ENCODE measurements at places on chromosomes 4 and X.

DNA sequence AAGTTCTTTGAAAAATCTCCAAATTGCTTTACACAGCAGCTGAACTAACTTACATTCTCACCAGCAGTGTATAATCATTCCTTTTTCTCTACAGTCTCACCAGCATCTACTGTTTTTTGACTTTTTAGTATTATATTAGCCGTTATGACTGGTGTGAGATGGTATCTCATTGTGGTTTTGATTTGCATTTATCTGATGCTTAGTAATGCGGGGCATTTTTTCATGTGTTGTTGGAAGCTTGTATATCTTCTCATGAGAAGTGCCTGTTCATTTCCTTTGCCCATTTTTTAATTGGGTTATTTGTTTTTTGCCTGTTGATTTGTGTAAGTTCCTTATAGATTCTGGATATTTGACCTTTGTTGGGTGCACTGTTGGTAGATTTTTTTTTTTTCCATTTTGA lies 931.7 kb downstream of the CENPC start:
- DNase-seq, result no peak

DNA sequence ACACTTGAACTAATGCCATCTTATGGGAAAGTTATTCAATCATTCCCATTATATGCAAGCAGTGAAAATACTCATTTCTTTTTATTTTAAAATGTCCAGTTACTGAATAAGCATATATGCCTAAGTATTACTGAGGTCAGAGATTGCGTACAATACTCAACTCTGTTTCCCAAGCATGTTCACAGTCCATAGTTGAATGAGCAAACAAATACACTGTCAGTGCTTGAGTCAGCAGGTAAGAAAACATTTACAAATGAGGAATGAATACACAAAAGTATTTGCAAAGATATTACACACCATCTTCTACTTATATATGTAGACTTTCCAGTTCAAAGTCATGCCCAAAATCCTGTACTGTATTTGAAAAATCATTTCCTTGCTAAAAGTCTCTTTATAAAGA lies 74.1 kb downstream of the TSPAN5 start:
- DNase-seq, result no peak

DNA sequence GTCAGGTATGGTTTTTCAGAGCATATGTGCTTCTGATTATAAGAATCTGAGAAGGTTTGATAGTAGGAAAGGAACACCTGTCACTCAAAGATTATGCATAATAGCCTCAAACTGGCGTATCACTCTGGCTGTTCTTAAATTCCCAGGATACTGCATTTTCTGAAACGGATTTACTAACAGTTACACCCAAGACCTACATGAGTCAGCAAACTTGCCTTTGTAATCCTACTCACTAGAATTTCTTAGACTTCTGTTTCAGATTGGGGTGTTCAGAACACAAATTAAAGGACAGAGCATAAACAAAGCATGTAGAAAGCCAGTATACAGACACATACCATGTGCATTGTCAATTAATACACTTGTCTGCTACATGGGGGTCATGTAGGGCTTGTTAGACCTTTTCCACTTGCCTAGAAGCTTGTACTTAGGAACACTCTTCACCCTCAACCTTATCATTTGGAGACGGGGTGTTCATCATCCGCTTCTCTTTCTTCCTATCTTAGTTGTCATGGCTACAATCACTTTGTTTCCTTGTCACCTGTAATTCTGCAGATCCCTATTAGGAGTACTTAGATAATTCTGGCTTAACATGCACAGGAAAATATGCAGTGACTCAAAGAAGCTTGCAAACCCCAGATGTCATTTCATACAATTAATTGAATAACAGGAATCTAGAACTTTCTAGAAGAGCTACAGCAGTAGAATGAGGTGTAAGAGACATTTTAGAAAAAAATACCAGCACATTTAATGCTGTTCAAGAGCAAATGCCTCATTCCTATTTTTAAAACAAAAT lies 593.0 kb upstream of the TENM3 start:
- no peak for DNase-seq

DNA sequence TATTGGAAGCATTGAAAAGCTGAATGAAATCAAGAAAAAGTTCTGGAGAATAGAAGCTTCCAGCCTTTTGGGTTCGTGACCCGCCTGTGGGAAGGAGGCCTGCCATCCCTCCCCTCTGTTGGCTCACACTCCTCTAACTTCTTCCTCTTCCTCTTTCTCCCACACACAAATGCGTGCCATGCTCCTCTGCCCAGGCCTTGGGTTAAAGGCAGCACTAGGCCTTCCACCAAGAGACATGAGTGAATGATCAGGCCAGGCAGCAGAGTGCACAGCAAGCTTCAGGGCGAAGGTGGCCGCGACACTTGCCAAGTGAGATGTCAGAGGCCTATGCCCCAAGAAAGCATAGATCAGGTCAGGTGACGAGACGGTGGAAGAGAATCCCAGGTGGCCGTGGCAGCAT lies 38.4 kb downstream of the FAM193A start:
- DNase-seq, result no peak

DNA sequence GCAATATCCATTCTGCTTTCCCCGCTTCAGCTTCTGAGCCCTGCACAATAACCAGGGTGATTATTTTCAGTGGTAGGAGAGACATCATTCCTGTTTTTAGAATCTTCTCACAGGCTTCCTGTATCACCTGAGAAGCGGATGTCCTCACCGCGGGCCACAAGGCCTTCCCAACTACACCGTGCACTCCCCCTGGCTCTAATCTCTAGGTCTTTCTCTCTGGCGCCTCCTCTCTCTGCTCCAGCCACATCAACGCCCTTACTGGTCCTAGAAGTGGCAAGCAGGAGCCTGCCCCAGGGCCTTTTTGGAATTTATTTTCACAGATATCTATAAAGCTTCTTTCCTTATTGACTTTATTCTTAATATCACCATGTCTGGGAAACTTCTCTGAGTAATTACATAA lies 675.2 kb upstream of the FRG1 start:
- DNase-seq, result no peak

DNA sequence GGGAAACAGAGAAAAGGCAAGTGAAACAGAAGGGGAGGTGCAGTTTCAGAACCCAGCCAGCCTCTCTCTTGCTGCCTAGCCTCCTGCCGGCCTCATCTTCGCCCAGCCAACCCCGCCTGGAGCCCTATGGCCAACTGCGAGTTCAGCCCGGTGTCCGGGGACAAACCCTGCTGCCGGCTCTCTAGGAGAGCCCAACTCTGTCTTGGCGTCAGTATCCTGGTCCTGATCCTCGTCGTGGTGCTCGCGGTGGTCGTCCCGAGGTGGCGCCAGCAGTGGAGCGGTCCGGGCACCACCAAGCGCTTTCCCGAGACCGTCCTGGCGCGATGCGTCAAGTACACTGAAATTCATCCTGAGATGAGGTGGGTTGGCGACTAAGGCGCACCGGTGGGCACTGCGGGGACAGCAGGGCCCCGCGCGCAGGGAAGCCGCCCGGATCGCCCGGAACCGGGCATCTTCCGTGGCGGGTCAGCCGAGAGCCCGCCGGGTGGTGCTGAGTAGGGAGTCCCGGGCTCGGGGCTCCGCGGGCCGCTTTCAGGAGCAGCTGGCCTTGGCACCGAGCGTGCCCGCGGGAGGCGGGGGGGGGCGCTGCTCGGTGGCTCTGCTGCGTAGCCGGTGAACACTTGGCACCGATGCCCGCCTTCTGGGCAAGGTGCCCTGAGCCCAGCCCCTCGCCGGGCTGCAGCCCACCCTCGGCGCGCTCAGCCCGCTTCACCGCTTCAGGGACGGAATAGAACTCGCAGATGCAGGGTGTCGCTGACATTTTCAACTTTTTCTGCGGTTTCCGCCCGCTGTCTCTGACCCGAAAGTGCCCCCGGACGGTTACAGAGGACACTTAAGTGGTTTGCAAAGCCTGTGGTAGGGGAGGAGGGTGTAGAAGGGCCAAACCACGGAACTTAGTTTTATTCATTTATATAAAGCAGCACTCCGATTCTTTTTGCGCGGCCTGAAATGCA lies at the start of gene CD38:
Gene CD38 (plus strand): TSS at position 40 of the 953 bp plus-strand sequence. CDS start 87 bp downstream, at position 127.
- peak; percentile 75 for DNase-seq

GRCh38 chr4:83272900-83273299 lies 11.7 kb downstream of the COQ2 start:
- peak; percentile 56 for DNase-seq

DNA sequence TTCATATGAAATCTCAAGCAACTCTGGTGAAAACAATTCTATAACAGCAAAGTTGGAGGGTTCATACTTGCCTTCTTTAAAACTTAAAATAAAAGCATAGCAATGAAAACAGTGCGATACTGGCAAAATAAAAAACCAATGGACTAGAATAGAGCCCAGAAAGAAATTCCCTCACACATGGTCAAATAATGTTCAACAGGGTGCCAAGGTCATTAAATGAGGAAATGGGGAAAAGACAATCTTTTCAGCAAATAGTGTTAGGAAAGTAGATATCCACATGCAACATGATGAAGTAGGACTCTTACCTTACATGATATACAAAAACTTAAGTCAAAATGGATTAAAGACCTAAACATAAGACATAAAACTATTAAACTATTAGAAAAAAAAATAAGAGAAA lies 970.2 kb upstream of the AGA start:
- no peak for DNase-seq

GRCh38 chr4:14671146-14671545 lies 331.1 kb upstream of the CPEB2 start:
- no peak for DNase-seq

GRCh38 chr4:128776794-128777216 lies 32.7 kb upstream of the JADE1 start:
- DNase-seq, result no peak

DNA sequence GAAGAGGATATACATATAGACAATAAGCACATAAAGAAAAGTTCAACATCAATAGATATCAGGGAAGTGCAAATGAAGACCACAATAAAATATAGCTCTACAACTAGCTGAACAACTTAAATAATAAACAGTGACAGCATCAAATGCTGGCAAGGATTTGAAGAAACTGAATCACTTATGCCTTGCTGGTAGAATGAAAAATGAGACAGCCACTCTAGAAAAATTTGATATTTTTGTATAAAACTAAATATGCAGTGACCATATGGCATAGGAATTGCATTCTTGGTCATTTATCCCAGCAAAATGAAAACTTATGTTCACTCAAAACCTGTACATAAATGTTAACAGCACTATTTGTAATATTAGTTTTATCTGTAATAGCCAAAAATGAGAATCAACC lies 1102.0 kb downstream of the C4orf33 start:
- DNase-seq, result no peak

- no peak for DNase-seq
These were observed 50.5 kb upstream of the CD99 start for GRCh38 chrX:2640436-2641150.

DNA sequence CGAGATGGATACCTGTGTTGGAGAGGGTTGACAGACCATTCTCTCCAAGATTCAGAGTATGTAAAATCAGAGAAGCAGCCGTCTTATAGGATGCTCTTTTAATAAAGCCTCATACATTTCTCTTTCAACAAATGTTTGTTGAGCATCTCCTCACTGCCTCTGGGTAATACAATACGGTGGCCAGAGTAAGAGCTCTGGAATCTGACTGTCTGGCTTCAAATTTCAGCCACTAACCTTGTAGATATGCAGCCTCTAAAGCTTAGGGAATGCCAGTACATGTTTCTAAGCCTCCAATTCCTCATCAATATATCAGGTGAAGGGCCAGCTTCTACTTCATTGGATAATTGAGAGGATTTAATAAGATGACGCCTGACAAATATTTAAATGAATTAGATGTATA lies 61.3 kb downstream of the CLNK start:
- no peak for DNase-seq

GRCh38 chr4:159012381-159012780 lies 90.5 kb upstream of the RAPGEF2 start:
- no peak for DNase-seq

DNA sequence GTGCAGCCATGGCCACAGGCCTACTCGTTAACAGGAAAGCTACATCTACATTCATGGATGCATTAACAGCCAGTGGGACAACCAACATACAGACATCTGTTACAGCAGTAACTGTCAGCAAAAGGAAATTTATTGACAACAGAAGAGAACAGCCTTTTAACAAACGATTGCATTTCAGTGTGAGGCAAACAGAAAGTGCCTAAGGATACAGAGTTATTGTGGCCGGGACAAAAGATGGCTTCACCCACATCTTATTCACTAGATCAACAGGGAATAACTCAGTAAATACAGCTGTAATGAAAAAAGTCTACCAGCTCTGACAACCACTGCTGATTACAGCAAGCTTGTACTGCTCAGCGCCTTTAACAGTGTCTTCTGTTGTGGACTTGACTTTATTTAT lies 61.5 kb upstream of the TBL1X start:
- no peak for DNase-seq

DNA sequence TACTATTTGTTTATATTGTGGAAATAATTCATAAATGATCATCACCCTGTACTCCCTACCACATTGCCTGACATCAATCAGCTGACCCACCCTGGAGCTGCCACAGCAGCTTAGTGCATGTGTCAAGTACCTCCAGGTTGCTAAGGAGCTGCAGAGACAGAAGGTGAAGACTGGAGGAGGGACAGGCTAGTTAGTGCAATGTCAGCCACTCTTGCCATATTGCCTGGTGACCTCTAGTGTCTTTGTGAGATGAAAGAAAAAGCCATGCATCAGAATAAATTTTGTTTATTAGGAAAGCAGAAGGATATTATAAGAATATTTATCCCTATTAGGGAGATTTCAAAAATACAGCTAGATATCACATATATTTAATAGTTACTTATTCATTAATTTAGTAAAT lies 243.9 kb upstream of the FAT4 start:
- DNase-seq, result no peak

GRCh38 chrX:11206716-11207115 lies 86.5 kb upstream of the AMELX start:
- DNase-seq, result no peak

DNA sequence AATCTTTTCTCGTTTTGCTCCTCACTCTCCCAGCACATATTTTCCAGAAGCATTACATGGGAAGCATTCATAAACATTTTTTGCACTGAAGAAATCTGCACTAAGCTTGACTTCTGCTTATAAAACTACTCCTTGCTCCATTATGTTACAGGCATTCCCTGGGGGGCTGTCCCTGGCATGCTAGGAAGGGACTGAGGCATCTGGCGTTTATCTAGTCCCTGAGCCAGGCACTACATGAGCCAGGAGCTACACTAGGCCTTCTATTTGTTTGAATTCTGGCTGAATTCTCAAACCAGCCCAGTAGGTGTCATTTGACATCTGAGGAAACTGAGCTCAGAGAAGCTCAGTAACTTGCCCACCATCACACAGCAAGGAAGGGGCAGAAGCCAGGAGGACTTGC lies 43.3 kb downstream of the NHSL2 start:
- no peak for DNase-seq

GRCh38 chrX:72387247-72387646 lies 81.5 kb upstream of the CITED1 start:
- no peak for DNase-seq

GRCh38 chr4:1588306-1588705 lies 95.8 kb downstream of the FAM53A start:
- DNase-seq, result no peak

- DNase-seq, result no peak
These were observed 2.9 kb upstream of the FAT1 start for GRCh38 chr4:186726426-186727168.

All from GM13976 (cell line).